ENCODE measurements at places on chromosomes 4 and X.

GRCh38 chr4:2961811-2962441 lies 1.3 kb downstream of the NOP14 start:
- DNase-seq: no peak

DNA sequence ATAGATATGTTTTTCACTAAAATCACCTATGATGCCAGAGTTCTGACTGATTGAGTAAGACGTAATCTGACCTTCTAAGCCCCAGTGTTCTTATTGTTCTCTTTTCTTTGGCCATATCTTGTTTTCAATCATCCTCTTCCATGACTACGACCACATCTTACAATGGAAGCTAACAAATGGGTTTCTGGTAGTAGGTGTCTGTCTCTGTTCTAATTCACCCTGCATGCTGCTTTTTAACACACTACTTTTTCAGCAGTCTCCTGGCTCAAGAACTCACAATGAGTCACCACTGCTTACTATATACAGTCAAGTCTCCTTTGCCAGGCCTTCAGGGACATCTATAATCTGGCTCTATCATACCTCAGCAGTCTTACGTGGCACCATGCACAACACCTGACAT lies 146.1 kb downstream of the NEXMIF start:
- no peak for DNase-seq

DNA sequence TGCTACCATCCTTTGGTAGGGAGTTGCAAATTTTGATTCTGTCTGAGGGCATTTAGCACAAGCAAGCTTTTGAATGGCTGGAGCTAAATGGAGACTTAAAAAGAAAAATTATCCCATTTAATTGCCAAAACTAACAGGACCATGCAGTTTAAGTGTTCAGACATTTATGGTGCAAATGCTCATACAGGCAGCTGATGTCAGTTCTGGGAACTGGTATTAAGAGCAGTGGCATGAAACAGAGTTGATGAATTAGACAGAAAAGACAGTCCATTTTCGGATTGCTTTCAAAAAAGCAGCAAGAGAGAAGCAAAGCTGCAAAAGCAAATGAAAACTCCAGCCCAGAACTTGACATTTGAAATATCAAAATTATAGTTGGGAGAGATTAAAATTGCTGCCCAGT lies 1.3 kb downstream of the SCRG1 start:
- no peak for DNase-seq

GRCh38 chr4:181877329-181877848 lies 365.8 kb upstream of the TENM3 start:
- DNase-seq: peak; percentile 18

DNA sequence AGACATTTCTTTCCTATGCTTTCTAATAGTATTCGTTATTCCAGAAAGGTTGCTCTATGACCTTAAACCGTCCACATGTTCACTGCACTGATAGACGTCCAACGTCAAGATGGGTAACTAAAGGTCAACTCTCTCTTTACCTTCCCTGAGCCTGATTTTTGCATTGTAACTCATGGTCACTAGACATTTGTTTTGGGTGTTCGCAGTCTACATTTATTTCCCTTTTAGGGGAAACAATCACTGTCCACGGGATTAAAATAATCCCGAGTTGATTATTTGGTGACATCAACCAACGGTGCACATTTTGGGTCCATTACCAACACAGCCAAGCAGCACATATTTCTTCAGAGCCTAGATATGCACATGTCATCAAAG lies 540 bp upstream of the HADH start:
- no peak for DNase-seq

DNA sequence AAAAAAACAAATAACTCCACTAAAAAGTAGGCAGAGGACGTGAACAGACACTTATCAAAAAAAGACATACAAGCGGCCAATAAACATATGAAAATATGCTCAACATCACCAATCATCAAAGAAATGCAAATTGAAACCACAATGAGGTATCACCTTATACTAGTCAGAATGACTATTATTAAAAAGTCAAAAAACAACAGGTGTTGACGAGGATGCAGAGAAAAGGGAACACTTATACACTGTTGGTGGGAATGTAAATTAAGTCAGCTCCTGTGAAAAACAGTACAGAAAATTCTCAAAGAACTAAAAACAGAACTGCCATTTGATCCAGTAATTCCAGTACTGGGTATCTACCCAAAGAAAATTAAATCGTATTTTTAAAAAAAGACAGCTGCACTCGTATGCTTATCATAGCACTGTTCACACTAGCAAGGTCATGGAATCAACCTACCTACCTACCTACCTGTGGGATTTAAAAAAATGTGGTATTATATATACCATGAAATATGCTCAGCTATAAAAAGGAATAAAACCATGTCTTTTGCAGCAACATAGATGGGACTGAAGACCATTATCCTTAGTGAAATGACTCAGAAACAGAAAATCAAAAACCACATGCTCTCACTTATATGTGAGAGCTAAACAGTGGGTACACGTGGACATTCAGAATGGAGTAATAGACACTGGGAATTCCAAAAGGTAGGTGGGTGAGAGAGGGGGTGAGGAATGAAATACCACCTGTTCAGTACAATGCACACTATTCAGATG lies 24.8 kb upstream of the PTPN13 start:
- no peak for DNase-seq

DNA sequence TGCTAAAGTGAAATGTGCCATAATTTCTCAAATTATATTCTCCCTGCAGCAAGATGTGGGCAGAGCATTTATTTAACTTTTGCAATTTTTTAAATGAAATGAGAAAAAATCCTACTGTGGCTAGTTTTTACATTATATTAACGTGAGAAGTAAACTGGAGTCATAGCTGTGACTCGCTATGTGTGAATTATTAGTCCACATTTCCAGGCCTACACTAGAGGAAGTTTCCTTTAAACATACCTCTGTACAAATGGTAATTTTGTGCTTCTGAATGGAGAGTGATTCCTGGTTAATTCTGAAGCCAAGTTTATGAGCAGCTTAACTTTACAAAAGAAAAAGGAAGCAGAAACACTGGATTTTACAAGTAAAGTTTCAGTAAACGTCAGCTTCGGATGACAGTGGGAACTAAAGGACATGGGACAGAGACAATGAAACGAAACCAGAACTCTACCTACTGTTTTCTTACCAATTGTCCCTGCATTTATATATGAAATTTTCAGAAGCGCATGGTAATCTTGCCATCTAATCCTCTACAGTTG lies 72.4 kb downstream of the FBXO8 start:
- no peak for DNase-seq

GRCh38 chr4:13386405-13387107 lies 97.6 kb downstream of the RAB28 start:
- DNase-seq: no peak

DNA sequence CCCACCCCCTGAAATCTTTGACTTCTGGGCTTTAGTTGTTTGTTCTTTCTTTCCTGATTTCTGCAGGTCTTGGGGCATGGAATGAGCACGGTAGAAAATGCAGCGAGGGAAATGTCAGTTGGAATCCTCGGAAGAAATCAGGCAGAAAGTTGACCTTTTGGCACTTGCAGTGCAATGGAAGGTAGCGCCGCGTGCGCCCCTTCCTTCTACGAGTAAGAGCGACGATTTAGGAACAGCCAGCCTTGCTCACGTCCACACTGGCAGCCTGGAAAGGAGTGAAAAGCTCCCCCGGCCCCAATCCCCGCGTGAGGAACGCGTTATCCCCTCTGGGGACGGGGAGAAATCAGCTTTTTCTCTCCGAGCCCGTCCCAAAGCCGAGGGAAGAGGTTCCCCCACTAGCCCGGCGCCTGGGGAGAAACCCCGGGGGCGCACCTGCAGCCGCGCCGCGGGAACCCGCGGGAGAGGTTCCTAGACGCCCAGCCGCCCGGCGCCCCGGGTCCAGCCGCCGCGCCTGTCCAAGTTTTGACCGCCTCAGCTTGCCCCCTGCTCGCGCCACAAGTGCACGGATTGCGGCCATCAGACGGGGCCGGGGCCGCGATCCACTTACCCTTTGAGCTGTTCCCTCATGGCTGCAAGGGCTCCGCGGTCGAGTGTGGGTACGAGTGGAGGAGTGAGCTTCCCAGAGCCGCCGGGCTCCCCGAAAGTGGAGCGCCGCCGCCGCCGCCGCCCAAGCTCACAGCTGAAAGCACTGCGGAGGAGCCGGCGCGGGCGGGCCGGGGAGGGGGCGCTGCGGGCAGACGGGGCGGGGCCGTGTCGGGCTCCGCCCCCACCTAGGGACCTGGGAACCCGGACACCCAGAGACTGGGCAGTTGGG lies 194.6 kb upstream of the FTHL17 start:
- no peak for DNase-seq
